Kasumi-1 (cell line): ENCODE measurements at places on chromosomes 11 and 22.

- DNase-seq, result no peak
Observed at GRCh38 chr22:27705408-27706080, 96.0 kb downstream of the MN1 start.

DNA sequence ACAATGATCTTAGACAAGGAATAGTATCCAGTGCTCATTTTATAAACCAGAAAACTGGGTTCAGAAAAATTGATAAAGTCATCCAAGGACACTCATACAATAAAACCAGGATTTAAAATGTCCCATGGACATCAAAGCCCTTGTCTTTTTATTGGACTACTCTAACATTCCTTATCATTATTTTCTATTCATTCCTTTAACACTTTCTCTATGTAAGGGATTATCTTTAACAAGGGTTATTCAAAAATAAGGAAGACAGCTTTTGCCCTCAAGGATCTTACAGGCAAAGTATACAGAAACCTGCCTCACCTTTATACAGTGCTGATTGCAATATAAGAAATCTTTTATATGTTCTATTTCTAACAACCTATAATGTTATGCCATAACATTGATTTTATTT, 790.8 kb downstream of the DLG2 start:
- no peak for DNase-seq

DNA sequence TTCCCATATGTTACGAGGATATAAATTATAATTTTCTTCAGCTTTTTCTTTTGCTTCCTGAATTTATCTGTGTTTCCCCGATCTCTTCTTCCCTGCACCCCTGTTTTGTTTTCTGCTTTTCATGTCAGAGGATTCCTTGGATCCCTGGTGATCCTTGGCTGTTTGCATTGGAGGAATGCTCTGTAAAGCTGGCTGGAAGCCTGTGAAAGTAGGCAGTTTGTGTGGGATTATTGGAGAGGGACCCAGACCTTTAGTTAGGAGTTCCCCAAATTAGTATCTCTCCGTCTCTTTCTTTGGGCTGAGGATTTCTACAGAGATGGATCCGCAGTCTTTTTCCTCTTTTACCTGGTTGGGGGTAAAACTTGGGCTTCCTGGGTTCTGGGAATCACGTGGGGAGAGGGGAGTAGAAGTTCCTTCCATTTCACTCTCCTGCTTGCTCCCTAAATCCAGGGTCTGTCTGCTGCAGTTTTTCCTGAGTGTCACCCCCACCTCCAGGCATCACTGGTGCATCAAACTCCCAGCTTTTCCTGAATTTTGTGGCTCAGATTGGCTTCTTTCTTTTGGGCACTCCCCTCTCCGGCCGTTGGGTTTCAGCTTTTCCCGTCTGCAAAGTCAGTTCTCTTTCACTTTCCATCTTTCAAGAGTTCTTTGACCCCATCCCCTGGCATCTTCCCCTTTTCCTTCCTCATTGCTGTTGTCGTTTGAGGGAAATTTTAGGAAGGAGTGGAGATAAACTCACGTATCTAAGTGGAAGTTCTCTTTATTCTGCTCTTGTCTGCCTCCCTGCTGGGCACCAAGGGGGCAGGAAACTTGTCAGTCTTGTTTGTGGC, 79.1 kb upstream of the ALX4 start:
- DNase-seq, result no peak

DNA sequence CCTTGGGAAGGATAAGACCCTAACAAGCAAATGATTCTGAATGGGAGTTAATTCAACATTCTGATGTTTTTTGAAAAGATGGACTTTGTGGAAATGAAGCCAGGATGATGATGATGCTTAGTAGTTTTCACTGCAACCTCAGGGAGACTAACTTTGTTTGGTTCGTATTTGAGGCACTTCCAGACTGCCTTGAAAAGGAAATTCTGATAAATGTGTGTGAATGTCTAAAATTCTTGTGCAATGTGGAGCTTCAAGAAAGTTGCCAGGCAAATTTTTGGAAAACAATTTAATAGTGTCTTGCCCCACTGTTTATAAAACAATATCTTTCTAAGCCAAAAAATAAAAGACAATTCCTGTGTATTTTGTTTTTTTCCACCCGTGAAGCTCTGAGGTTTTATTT, 11.2 kb upstream of the NAV2 start:
- no peak for DNase-seq

DNA sequence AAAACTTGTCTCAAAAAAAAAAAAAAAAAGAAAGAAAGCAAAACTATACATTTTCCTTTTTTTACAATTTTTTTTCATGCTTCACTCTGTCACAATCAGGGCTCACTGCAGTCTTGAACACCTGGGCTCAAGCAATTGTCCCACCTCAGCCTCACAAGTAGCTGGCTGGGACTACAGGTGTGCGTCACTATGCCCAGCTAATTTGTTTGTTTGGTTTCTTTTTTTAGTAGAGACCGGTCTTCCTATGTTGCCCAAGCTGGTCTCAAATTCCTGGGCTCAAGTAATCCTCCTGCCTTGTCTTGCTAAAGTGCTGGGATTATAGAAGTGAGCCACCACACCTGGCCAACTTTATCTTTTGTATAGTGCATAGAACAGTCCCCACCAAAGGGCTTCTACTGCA, 15.0 kb upstream of the CXCR5 start:
- no peak for DNase-seq

DNA sequence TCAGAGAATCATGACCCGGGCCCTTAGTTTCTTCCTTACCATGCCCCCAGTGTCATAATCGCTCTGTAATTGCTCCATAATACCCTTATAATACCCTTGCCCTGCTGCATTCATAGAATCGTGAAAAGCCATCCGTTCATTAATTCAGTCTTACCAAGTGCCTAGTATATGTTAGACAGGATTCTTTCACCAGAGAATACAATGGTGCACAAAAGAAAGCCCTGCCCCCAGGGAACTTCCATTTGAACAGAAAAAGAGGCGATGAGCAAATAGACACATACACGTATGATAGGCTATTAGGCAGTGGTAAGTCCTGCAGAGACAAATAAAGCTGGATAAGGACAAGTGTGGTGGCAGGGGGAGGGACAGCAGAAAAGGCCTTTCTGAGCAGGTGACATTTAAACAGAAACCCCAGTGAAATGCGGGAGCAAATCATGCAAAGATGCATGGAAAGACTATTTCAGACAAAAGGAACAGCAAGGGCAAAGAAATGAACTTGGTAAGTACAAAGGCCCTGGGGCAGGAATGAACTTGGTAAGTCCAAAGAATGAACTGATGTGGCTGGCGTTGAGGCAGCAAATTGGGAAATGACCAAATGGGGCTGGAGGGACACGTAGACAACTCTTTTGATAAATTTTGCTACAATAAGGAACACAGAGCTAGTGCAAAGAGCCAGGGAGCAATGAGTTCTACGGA, 74.6 kb upstream of the CREB3L1 start:
- no peak for DNase-seq

DNA sequence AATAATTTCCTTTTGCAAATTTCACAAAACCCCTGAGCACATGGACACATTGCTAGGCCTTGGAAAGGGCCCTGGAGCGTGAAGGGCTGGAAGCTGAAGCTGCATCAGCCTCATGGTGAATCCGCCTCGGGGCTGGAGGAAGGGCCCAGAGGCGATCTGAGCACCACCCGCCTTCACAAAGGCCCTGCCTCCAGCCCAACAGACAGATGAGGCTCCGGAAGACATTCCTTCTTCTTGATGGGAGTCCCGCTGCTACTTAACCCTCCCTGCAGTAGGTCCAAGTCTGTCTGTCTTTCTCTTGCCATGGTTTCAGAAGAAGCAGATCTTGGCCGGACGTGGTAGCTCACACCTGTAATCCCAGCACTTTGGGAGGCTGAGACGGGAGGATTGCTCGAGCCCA, 16.5 kb downstream of the ARRB1 start:
- DNase-seq, result no peak

GRCh38 chr11:123742031-123742723, 717 bp upstream of the ZNF202 start:
- no peak for DNase-seq

DNA sequence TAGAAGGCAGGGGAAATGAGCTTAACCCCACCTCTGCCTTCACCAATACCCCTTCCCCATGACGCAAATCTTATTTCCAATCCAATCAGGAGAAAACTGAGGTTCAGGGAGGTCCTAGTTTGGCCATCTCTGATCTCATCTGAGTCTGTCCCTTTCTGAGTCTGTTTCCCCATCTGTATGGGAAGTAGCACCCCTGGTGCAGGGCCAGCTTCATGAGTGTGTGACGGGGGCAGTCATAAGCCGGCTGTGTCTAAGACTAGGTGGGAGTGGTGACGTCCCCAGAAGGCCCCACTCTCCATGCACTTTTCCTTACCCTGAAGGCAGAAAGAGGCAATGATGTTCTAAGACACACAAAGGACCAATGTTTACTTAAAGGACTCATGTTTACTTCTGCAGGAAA, 72.3 kb downstream of the MN1 start:
- DNase-seq, result no peak

GRCh38 chr22:26471522-26471921, 12.1 kb downstream of the HPS4 start:
- DNase-seq, result no peak

DNA sequence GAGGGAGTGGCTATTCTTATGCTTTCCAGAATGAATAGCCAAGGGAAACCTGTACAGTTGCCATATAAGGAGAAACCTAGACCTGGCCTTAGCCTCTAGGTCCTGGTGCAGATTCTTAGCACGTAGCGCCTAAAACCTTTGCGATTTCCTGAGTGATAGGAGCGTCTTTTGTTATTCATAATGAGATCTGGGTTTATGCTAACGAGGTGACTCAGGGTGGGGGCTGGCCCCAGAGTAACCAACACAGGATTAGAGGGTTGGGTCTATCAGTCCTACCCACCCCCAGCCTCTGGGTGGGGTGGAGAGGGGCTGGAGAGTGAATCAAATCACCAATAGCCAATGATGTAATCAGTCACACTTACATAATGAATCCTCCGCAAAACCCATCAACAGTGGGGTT, 73.4 kb upstream of the PARVG start:
- no peak for DNase-seq

DNA sequence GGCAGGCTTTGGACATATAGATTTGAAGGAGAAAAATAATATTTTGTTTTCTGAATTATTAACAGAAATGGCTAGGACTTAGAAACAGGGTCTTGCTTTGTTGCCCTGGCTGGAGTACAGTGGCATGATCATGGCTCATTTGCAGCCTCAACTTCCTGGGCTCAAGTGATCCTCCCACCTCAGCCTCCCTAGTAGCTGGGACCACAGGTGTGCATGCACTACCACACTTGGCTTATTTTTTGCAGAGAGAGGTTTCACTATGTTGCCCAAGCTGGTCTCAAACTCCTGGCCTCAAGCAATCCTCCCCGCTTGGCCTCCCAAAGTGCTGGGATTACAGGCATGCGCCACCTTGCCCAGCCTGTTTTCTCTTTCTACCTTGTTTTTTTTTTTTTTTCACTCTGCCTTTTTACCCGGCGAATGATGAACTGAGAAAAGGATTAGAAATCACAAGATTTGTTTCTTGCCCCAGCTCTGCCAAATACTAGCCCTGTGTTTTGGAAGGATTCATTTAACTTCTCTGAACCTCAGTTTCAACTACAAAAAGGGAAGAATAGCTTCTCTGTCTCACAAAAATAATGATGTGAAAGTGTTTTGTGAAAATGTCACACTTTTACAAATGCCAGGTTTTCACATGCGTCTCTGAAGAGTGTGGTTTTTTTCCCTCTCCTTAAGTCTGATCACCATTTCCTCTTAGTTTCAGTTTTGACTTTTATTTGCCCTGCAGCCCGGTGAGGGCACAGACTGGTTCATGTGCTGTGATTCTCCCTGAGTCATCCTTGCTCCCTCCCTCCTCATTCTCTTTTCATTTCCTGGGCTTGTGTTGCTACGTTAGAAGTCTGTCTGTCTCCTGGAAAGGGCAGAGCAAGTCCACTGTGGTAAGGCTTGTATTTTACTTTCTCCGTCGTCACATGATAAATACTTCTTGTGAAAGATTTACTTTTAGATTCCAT, 67.7 kb downstream of the BCL2L13 start:
- peak; percentile 66 for DNase-seq

- no peak for DNase-seq
Observed at GRCh38 chr22:43293655-43294392, 49.3 kb downstream of the SCUBE1 start.
